Skin of body (tissue), 3 donors: ENCODE measurements at places on chromosomes 3 and 15. TPM values are rescaled to one million over a fixed set of nuclear protein-coding genes. Genes with fewer than 3 reads are reported as not detected.
A peak's percentile ranks its signal among the peaks of the same experiment; 100 is the strongest.

GRCh38 chr15:59879506-59880265 is 124.4 kb upstream of the FOXB1 start:
- DNase-seq: no peak

CFAP100 gene
- total RNA-seq: not detected

GRCh38 chr3:174295306-174296092 is 563.6 kb upstream of the NAALADL2 start:
- DNase-seq: no peak

DNA sequence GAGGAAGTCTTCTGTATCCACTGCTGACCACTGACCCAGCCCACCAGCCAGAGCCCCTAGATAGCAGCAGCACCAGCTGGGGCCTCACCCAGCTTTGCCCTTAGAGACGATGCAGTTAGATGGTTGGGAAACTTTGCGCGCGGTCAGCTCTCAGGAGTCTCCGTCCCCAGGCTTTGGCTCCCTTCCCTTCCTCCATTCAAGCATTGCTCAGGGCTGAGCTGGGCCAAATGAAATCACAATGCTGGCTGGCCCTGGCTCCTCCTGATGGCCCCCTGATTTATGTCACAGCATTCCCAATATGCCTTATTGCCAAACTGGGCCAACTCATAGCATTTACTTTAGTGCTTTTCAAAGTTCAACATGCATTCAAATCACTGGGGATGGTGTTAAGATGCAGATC is 34.6 kb upstream of the RHCG start:
- no peak for DNase-seq

DNA sequence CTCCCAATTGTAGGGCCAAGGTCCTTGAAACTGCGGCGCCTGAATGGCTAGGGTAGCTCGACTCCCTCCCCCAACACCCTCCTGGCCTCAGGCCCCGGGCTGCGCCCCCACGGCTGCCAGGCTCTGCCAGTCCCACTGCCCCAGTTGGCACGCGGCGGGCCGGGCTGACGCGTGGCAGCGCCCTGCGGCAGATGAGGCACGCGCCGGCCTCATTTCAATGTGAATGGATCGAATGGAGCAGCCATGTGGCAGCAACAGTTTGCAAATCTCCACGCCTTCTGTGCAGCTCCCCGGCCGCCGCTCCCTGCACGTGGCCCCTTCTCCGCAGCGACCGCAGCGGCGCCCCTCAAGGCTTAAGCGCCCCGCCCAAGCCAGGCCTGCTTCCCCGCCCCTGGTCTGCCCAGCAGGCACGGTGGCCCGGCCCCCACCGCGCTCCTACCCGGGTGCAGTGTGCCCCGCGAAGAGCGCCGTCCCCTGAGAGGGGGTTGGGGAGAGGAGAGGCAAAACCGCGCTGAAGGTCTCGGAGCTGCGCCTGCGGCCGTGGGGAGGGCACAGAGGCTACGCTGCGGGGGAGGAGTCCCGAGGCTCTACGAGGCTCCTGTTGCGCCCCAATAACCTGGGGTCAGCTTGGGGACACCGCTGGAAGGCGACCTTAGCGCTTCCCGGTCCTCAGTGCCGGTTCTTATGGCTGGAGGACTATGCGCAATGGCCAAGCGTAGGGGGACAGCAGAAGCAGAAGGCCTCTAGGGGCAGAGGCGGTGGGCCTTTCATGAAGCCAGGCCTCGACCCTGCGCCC is 3.1 kb upstream of the DLL4 start:
- peak; percentile 27 for DNase-seq

DNA sequence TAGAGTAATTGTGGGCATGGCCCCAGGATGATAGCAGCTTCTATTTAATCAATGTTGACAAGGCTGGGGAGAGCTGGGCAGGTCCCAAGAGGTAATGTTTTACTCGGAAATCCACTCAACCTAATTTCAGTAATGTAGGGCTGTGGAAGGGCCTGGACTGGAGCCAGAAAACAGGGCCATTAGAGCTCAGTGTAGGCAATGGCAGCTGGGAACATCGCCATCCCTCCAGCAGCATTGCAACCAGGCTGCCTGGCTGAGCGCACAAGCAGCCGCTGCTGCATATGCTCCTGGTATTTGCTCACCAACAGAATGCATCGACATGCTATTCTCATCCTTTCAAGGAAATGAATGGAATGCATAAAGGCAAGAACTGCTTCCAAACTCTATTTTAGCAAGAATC is 90.0 kb downstream of the GAP43 start:
- no peak for DNase-seq

- DNase-seq: no peak
Measured at GRCh38 chr15:101124731-101125451, 127.0 kb downstream of the CHSY1 start.

- DNase-seq: no peak
Measured at GRCh38 chr3:99711351-99711750, 73.0 kb downstream of the COL8A1 start.

- no peak for DNase-seq
Measured at GRCh38 chr15:53453253-53454105, 306.0 kb downstream of the WDR72 start.

DNA sequence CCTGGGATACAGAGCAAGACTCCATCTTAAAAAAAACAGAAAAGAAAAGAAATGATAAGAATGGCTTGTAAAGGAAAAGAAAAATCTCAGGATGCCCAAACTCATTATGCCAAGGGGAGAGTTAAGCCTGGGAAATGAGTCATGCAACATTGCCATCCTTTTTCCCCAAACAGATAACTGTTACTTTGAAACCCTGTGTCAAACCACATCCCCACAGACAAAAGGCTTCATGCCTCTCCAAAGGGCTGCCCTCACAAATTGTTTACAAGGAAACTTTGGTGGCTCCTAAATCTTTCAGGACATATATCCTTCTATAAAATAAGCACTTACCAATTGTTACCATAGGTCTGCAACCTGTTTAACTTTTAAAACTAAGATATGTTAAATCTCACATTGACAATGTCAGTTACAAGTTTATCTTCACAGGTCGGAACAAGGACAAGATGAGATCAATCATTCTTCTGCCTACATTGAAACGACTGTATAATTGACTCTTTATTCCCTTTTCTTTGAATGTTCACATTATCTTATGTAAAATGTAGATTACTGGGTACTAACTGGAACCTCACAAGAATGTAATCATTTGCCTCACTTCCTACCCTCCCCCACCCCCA is 18.6 kb upstream of the SENP7 start:
- DNase-seq: no peak

GRCh38 chr3:882533-882932 is 210.3 kb upstream of the CNTN6 start:
- DNase-seq: no peak

DNA sequence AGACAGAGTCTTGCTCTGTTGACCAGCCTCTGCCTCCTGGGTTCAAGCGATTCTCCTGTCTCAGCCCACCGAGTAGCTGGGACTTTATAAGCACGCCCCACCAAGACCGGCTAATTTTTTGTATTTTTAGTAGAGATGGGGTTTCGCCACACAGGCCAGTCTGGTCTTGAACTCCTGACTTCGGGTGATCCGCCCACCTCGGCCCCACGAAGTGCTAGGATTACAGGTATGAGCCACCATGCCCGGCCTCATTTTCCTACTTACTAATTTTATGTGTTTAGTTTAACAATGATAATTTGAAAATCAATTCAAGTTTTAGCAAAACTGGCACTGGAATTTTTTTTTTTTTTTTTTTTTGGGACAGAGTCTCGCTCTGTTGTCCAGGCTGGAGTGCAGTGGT is 336.5 kb downstream of the LPP start:
- no peak for DNase-seq

DNA sequence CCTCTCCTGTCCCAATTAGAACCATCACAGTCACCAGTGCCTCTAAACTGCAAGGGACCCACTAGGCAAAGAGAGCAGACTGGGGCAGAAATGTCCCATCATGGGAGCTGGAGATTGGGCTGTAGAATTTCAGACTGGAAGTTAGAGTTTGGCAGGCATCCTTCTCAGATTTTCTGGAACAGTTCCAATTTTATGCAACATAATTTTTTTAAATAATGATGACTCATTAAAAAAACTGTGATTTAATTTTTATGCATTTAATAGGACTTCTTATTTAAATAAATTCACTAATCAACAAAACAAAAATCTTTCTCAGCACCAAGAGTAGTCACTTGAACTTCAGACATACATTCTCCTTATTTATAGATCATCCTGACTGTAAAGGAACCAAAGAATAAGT is 84.6 kb upstream of the SLC7A14 start:
- DNase-seq: no peak

DNA sequence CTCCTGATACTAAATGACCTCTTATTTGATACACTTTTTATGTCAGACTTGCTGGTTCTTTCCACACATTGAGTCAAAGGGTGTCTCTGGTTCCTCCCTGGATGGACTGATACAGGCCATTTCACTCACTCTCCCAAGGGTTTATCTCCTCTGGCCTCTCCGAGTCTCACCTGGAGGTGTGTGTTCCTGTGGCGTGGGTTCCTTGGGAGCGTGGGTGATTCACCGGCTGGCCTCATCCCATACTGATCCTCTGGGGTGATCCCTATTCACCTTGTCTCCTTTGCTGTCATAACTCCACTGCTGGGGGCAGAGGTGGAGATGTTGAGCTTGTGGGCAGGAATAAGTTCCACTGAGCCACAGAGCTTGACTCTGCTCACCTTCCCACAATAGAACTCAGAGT is 61.1 kb downstream of the ST6GAL1 start:
- no peak for DNase-seq

DNA sequence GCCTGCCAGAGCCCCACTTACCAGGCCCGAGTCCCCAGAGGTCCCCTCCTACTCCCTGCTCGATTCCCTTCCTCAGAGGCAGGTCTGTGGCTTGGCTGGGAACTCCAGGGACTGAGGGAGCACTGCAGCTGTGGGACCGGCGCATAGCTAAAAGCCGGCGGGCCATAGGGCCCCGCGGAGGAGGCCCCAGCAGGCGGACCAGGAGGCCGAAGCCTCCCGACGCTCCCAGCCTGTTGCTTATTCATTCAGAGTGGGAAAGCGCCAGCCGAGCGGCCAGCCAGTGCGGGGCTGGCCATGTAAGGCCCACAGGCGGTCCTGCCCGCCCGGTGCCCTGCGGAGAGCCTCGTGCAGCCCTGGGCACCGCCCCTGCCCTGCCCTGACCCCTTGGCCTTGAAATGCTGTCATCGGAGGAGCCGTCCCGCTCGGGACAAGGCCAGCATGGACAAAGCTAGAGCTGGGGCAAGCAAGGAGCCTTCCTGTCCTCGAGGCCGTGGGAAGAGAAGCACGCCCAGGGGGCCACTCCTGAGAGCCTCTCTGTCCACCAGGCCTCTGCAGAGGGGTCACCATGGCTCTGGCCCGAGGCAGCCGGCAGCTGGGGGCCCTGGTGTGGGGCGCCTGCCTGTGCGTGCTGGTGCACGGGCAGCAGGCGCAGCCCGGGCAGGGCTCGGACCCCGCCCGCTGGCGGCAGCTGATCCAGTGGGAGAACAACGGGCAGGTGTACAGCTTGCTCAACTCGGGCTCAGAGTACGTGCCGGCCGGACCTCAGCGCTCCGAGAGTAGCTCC is at the start of gene LOXL1:
Gene LOXL1, plus strand, starts transcription at position 244 of the 784 bp plus-strand sequence. Its CDS starts 322 bp downstream, at position 566.
- peak; percentile 76 for DNase-seq

- DNase-seq: no peak
Measured at GRCh38 chr3:88408935-88409334, 259.2 kb downstream of the C3orf38 start.

ZNF502 gene
- 6.8 TPM for total RNA-seq

CCR9 gene
- total RNA-seq: not detected
